ENCODE measurements at places on chromosomes 7 and 10. TPM values are rescaled to one million over a fixed set of nuclear protein-coding genes. Genes with fewer than 3 reads are reported as not detected.
A peak's percentile ranks its signal among the peaks of the same experiment; 100 is the strongest.

- no peak for DNase-seq
These were observed 242.1 kb upstream of the SP4 start for GRCh38 chr7:21185653-21186265.

GRCh38 chr7:1695800-1696454 lies 25.9 kb downstream of the ELFN1 start:
- no peak for DNase-seq

The CNTNAP2 gene
- total RNA-seq = 0.29 TPM

GRCh38 chr7:47474937-47475879 lies 106.7 kb downstream of the TNS3 start:
- DNase-seq = peak; percentile 90

DNA sequence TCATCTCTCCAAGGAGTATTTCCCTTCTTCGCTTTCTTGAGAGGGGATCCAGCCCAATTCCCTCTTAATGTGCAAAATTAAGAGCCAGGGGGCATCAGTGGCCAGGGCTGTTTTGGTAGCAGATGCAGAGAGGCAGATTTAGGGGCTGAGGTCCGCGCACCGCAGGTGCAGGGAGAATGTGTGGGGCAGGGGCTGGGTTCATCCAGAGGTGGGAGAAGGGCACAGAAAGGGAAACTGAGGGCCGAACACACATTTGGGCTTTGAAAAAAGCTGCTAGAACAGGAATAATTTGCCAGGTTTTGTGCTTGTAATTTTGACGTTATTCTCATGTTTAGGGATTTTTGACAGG lies 6.5 kb upstream of the SHH start:
- no peak for DNase-seq

DNA sequence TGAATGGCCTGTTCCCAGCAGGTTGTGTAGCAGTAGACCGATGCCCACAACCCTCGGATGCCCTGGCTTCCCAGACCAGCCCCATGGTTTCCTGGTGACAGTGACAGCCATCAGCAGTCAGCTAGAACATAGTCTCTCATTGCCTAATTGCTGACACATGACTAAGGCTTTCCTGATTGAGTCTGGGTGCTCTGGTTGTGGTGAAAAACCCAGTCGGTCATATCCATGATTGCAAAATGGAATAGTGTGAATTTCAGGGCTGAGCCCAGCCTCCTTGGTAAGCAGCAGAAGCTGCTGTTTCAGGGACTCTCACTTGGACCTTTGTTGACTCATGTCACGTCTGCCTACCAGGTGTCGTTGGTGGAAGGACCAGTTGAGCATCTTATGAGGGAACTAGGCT lies 36.6 kb downstream of the POR start:
- peak; percentile 21 for DNase-seq

DNA sequence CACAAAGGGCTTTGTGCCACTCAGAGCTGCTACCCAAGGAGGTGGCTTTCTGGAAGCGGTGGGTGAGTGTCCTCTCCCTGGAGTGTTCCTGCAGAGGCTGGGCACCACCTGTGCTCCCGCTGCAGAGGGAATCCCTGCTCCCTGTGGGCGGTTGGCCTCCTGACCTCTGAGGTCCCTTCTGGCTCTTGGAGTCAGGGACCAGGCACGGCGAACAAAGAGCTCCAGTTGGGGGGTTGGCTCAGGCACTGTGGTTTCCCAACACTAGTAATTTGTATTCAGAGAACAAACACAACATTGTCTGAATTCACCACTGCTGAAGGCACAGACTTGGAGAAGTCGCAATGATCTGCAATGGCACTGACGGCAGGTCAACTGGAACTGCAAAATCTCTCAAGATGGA lies 328.9 kb downstream of the PRPF18 start:
- DNase-seq = peak; percentile 73

The ARHGEF35 gene
- 31.8 TPM for total RNA-seq

Measured in breast epithelium (tissue), 4 donors.